ENCODE measurements at places on chromosomes 6 and 20. TPM values are rescaled to one million over a fixed set of nuclear protein-coding genes. Genes with fewer than 3 reads are reported as not detected.

GRCh38 chr20:6580486-6580885 is 187.0 kb upstream of the BMP2 start:
- DNase-seq: peak; percentile 12

GRCh38 chr20:59785986-59786795 is 147.2 kb downstream of the SYCP2 start:
- no peak for DNase-seq

The MTFR2 gene
- total RNA-seq: not detected

- DNase-seq: no peak
These were observed 38.5 kb downstream of the RBM38 start for GRCh38 chr20:57429580-57430200.

DNA sequence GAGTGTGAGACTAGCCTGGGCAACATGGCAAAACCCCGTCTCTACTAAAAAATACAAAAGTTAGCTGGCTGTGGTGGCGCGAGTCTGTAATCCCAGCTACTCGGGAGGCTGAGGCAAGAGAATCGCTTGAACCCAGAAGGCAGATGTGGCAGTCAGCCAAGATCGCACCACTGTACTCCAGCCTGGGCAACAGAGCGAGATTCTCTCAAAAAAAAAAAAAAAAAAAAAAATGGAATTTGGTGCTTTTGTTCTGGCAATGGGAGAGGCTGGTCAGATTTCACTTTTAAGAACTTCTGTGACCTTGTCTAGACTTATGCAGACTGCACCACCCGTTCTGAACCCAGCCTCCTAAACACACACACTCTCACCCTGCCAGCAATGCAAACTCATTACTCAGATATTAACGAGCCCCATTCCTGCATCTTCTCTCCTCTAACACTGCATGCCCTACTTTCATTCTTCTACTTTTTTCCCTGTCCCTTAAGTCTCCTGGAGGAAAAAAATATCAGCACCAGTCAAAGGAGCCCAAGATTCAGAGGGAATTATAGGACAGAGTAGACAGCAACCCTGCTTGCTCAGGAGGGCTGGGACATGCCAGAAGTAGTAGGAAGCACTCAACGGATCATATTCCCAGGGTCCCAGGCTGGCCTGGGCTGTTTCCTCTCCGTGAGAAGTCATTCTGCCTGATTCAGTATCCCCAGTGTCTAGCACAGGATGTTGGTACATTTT is 4.4 kb downstream of the MOCS1 start:
- DNase-seq: no peak

DNA sequence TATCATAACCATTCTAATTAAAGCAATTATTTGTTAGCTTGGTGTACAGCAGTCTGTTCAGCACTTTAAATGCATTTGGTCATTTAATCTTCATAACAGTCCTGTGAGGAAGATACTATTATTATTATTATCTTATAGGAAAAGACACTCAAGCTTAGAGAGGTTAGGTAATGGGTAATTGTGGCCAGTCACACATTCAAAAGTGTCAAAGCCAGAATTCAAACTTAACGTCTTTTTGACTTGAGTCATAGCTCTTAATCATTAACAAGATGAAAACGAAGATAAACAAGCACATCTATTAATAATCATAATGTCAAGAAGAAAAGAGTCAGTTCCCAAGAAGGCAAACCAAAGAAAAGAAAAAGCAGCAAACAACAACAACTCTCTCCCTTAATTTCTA is 251.0 kb downstream of the SYNE1 start:
- no peak for DNase-seq

The SYCP2L gene
- 0.25 TPM for total RNA-seq

The SLC16A10 gene
- total RNA-seq: 3.3 TPM

The HEY2 gene
- total RNA-seq: 75.1 TPM

GRCh38 chr6:37607944-37608343 is 89.7 kb downstream of the MDGA1 start:
- DNase-seq: no peak

The TBXT gene
- total RNA-seq: not detected

- DNase-seq: no peak
These were observed 13.0 kb upstream of the PPP1R14C start for GRCh38 chr6:150129616-150130505.
